ENCODE measurements at places on chromosomes 3 and 15.

- DNase-seq: peak; percentile 14
Measured at GRCh38 chr3:50971487-50971924, 296.8 kb downstream of the DOCK3 start.

- no peak for DNase-seq
Measured at GRCh38 chr3:185701611-185702261, 115.6 kb downstream of the SENP2 start.

DNA sequence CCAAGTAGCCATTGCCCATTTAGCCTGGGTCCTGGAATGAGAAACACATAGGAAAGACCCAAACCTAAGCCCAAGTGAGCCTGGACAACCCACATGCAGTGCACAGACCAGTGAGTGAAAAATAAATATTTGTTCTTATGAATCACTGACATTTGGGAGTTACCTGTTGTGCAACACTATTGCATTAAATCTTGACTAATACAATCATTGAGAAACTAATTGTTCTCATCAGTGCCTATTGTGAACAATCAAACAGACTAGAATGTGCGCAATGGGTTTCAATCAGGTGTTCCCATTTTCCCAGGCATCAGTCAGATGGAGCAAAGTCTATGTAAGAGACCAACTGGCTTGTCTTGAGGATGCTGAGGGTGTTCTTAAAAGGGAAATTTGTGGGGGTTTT lies 54.7 kb upstream of the CNOT10 start:
- peak; percentile 2 for DNase-seq

DNA sequence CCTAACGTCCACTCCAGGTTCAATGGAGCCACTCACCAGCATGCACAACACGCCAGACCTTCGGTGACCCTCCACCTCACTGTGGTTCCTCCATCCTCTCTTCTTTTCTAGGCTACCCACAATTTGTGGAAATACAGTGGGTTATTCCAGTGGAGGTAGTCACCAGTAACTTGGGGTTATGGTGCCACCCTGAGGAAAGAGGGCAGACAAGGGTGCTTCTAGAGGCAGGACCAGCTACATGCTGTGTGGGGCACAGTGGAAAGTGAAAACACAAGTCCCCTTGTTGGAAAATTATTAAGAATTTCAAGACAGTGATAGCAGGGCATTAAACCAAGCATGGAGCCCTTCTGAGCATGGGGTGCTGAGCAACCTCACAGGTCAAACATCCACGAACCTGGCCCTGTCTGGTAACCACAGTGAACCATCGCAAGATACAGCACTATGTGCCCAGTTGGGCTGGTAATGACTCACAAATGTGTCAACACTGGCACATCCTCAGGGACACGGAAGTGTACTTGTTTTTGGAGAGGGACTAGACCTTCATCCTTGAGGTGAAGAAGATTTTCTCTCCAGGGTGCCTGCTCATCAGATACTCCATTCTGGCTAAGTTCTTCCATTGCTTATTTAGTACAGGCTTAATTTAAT lies 166.7 kb downstream of the STT3B start:
- peak; percentile 10 for DNase-seq

GRCh38 chr15:45332694-45333093 lies 45.6 kb downstream of the GATM start:
- DNase-seq: no peak

DNA sequence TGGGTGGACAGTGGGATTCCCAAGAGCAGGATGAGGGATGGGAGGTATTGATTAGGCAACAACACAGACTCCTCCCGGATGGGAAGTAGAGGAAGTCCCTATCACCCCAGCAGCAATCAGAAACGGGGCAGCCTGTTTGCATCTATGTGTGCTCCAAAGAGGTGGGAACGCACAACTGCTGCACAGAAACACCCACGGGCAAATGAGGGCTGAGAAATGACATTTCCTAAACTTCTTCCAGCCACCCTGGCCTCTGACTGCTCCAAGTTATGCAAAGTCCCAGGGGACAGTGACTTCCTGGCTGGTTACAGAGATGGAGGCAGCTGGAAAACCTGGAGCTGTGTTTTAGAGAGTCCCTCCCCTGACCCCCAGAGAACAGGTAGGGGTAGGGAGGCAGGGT lies 42.6 kb downstream of the HCN4 start:
- DNase-seq: no peak

- DNase-seq: no peak
Measured at GRCh38 chr3:78647726-78648125, 1120.1 kb downstream of the ROBO1 start.

DNA sequence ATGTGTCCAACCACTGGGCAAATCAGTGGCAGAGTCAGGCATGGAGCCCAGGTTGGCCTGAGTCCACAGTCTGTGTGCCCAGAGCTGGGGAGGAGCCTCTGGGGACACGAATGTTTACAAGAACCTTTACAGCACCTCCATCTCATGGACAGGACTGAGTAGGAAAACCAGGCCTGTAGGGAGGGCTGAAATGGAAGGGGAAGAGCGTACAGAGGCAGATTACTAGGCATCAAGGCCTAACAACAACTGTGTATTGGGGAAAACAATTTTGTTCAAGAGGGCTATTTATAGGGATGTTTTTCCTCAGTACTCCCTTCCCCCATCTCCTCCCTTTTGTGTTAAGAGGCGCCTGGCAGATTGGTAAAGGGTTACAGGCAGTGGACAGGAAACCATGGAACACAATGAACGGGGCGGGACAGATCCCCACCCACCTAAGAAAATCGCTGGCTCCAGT lies 15.1 kb upstream of the ARHGAP31 start:
- no peak for DNase-seq

DNA sequence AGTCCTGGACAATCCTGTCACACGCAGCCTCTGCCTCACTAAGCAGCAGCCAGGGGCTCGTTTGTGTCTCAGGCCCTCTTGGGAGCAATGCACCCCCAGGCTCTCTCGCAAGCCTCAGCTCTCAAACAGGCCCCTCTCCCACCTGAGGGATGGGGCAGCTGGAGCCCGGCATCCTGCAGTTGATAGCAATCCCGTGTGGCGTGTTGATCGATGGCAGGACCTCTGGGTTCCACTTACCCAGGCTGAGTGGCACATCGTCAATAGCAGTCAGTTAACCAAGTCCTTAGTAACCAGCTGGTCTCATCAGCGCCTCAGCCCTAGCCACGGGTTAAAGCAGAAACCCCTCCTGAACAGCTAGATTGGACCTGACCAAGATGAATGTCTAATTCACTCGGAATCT lies 36.5 kb upstream of the PLXNA1 start:
- no peak for DNase-seq

DNA sequence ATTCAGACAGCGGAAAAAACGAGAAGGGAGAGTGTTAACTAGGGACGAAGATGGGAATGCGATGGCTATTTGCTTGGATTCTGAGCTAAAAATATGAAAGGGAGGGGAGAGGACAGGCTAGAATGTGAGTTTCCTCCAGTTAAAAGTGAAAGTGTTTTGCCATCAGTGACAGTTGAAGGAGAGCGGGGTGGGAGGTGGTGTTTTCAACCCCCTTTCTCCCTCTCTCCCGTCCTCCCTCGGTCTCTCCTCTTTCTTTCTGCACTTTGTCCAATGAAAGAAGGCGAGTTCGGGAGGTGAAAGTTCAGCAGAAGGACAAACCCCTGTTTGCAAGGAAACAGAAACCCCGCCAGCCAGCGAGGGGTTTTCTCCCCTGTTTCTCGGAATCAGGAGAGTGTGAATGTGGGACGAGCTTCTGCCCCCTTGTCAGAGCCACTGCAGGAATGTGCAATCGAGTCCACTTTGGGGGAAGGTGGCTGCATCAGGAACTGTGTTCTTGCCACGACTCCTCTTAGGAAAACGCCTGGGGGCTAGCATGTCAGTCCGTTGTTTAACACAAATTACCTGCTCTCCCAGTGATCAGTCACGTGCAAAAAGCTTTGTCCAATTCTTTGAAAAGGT lies 975 bp upstream of the FOXP1 start:
- no peak for DNase-seq

- DNase-seq: no peak
Measured at GRCh38 chr3:3560591-3561311, 238.5 kb upstream of the LRRN1 start.

- peak; percentile 46 for DNase-seq
Measured at GRCh38 chr3:132180337-132180791, 136.8 kb upstream of the ACP3 start.

DNA sequence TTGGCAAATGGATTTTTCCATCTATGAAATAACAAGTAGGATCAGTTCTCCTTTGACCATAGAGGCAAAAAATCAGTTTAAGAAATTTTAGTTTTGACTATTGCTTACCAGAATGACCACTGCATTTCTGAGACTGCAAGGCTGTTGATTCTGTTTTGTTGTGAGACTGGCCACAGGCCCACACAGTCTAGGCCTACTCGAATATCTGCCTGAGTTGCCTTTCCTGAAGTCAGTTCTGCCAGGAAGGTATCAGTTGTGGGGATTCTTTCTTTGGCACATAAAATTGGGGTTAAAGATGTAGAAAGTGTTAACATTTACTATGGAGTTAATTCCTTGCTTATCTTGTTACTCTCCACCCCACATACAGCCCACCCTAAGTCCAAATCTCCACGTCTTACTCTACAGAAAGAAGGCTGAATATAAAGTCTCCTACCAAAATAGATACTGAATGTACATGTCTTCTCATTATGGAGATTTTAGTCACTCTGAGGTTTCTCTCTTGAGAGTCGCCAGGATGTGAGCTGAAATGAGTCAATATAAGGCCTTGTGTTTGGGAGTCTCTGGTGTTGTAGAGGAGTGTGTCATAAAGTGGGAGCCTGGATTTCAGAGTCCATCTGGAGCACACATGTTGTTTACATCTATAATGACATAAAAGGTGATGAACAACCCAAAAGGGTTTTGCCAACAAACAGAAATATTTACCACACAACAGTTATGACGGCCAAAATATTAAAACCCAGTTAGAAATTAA lies 45.0 kb upstream of the WWTR1 start:
- DNase-seq: peak; percentile 93

DNA sequence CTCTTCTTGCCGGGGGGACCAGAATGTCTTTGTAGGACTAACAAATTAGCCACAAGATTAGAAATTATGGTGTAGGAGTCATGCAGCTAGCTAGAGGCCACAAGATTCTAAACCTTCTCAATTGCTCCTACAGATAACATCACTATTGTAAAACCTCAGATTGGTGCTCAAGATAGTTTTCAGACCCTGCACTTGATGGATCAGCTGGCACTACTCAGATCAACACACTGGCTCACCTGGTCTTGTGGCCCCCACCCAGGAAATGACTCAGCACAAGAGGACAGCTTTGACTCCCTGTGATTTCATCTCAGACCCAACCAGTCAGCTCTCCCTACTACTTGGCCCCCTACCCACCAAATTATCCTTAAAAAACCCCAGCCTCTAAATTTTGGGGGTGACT lies 124.1 kb upstream of the RASGRP1 start:
- no peak for DNase-seq

- DNase-seq: no peak
Measured at GRCh38 chr3:139113231-139113992, 68.7 kb upstream of the PRR23C start.

GRCh38 chr3:60854791-60855190 lies 396.5 kb downstream of the FHIT start:
- no peak for DNase-seq

DNA sequence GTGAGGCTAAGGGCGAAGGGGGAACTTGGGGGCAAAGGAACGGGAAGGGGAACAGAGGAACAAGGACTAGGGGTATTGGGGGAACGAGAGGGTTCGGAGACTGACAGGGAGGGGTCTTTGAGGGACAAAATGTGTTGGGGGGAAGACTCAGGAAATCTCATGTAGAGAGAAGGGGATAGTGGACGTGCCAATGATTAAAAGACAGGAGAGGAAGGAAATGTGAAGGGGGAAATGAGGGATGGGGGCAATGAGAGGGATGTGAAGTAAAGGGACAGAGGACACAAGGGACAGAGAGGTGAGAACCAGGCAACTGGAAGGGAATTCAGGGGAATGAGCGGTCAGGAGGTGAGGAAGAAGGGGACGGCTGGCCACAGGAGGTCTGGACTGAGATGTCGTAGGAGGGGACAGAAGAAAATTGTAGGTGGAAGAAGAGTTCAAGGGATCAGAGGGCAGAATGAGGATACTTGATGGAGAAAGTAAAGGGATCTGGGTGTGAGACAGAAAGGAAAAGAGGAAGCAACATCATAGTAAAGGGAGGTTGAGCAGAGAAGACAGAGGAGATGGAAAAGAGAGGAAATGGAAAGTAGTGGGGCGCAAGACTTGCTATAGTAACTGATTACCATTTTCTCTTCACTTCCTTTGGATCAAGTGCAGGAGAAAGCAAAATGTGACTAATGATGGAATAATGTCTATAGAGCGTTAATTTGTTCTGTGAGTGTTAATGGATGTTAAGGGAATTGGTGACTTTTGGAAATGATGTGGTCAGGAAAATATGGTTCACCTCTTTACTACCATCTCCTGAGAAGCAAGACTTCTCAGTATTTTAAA lies 749 bp downstream of the RAB8B start:
- no peak for DNase-seq

DNA sequence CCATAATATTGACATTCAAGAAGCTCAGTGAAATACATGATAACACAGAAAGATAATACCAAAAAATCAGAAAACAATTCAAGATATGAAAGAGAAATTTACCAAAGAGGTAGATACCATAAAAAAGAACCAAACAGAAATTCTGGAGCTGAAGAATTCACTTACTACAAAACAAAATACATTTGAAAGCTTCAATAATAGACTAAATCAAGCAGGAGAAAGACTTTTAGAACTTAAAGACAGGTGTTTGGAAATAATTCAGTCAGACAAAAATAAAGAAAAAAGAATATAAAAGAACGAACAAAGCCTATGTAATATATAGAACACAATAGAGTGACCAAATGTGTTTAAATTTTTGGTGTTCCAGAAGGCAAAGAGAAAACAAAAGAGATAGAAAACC lies 158.7 kb downstream of the MOBP start:
- no peak for DNase-seq

DNA sequence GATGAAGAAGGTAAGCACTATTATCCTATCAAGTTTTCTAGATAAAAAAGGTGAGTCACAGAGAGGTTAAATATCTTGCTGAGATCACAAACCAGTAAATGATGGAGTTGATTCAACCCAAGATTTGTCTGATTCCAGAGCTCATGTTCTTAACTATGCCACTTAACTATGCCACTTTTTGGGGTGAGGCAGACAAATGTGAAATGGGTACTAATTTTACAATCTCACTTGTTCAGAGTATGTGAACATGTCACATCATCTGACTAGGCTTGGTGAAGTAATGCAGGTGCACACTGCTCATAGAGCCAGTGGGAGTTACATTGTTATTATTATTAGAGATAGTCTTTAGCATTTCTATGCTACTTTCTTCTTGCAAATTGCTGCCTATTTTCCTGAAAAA lies 2.0 kb downstream of the DRD3 start:
- DNase-seq: no peak

DNA sequence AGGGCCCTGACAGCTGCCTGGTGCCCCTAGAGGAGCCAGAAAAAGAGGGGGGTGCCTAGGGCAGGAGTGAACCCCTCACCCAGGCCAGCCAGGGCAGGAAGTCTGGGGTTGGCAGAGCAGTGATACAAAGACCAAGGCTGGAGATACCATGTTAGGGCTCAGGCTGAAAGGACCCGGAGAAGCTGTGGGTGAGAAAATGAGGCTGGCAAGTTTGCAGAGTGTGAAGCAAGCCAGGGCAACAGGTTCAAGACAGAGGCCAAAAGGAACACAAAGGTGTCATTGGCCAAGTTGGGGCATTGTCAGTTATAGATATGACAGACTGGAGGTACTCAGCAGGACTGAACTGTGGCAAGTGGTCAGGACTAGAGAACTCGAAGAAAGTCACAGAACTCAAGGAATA lies 40.6 kb upstream of the IREB2 start:
- DNase-seq: no peak

Measured in HS-5 (cell line).